Karpas-422 (cell line): ENCODE measurements at places on chromosomes 5 and 9.

GRCh38 chr5:141527426-141527825, 38.5 kb downstream of the PCDHGC5 start:
- H3K27ac ChIP-seq = peak overlapping the region; percentile 100
- H3K27me3 ChIP-seq = no peaks in the 10 kb centered on the region
- DNase-seq = no peak
- H3K4me3 ChIP-seq = peak overlapping the region; percentile 62; the same call in 1 of the 2 replicates
- H3K36me3 ChIP-seq = peaks cover 50% of the 10 kb centered on the region

GRCh38 chr5:65327582-65327981, 154.1 kb downstream of the ADAMTS6 start:
- no peaks in the 10 kb centered on the region for H3K27me3 ChIP-seq
- H3K4me1 ChIP-seq = no peaks in the 10 kb centered on the region

DNA sequence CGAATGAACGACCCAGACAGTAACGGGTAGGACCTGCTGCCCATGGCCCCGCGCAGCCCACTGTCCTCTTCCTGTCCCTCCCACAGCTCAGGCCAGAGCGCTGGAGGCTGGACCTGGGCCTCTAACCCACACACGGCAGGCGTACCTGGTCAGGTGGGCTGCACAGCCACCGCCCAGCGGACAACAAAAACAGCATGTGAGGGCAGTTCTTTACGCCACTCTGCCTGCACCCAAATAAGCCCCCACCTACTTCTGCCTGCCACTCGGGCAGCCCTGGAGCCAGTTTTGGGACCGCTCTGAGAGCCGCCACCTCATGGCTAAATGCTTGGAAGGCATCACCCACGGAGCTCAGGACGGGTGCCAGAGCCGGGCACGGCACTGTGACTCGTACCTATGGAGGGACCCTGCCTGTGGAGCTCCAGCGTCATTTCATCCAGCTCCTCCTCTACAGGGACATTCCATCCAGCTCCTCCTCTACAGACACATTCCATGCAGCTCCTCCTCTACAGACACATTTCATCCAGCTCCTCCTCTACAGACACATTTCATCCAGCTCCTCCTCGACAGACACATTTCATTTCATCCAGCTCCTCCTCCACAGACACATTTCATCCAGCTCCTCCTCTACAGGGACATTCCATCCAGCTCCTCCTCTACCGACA, 18.9 kb downstream of the CLPTM1L start:
- H3K27me3 ChIP-seq = no peaks in the 10 kb centered on the region
- no peaks in the 10 kb centered on the region for H3K4me1 ChIP-seq
- no peak overlapping the region for H3K4me3 ChIP-seq
- no peak for DNase-seq

GRCh38 chr5:9733486-9733885, 103.3 kb upstream of the TAS2R1 start:
- no peaks in the 10 kb centered on the region for H3K4me1 ChIP-seq
- no peak overlapping the region for H3K4me3 ChIP-seq
- DNase-seq = no peak
- H3K36me3 ChIP-seq = no peaks in the 10 kb centered on the region

GRCh38 chr5:79850316-79850822, 140.7 kb downstream of the MTX3 start:
- no peak overlapping the region for H3K27ac ChIP-seq
- no peaks in the 10 kb centered on the region for H3K27me3 ChIP-seq
- DNase-seq = no peak

- no peaks in the 10 kb centered on the region for H3K36me3 ChIP-seq
- H3K4me1 ChIP-seq = peaks cover 9% of the 10 kb centered on the region
- H3K27ac ChIP-seq = no peak overlapping the region
Observed at GRCh38 chr9:124188331-124189110, 69.2 kb upstream of the NEK6 start.

DNA sequence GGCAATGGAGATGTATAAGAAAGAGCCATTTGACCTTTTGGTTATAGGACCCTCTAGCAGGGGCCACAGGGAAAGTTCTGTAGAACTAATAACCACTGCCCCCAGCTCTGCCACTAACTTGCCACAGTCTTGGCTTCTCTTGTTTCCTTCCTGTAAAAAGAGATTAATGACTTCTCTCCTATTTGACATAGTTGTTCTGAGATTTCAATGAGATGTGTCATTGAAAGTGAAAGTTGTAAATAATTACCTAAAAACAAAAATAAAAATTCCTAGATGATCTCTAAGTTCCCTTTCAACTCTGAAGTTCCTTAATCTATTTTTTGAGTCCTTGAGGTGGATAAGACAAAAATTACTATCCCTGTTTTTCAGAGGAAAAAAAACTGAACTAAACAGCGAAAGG, 1.4 kb upstream of the KIF12 start:
- no peaks in the 10 kb centered on the region for H3K4me1 ChIP-seq
- no peaks in the 10 kb centered on the region for H3K36me3 ChIP-seq
- no peaks in the 10 kb centered on the region for H3K27me3 ChIP-seq
- no peak overlapping the region for H3K27ac ChIP-seq

GRCh38 chr5:55176176-55176818, 3.3 kb upstream of the CDC20B start:
- no peaks in the 10 kb centered on the region for H3K27me3 ChIP-seq
- H3K4me1 ChIP-seq = peaks cover 46% of the 10 kb centered on the region
- no peak overlapping the region for H3K27ac ChIP-seq
- H3K36me3 ChIP-seq = no peaks in the 10 kb centered on the region

DNA sequence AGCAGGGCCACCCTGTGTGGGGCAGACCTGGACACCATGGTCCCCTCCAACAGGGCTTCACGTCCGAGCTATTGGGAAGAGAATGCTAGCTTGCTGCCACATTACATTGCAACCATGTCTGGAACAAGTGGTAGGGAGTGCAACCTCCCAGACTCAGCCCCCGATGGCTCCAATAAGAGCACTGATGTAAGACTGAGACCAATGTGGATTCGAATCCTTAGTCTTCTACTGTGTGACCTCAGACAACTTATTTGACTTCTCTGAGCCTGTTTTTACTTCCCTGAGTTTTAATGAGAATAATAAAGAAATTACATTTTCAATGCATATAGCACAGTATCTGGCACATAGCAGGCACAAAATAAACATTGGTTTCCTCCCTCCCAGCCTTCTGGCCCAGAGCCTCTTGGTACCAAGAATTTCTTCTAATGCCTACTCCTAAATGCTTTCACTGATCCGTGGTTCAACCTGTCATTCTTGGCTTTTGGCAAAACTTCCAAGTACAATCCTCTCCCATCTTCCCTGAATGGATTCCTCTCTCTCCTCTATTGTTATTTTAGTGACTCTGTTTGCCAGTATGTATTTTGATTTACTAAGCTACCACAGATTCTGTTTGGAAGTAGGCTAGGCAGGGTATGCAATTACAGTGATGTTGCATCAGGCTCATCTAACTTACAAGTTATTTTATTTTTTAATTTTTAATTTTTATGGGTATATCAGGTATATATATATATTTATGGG, 34.6 kb upstream of the COL15A1 start:
- no peaks in the 10 kb centered on the region for H3K27me3 ChIP-seq
- no peak for DNase-seq
- no peaks in the 10 kb centered on the region for H3K36me3 ChIP-seq

- no peaks in the 10 kb centered on the region for H3K27me3 ChIP-seq
- peaks cover 44% of the 10 kb centered on the region for H3K4me1 ChIP-seq
- peaks cover 5% of the 10 kb centered on the region; the same call in 1 of the 2 replicates for H3K36me3 ChIP-seq
- H3K27ac ChIP-seq = no peak overlapping the region
Observed at GRCh38 chr5:110738503-110738811, 350 bp upstream of the SLC25A46 start.

- H3K4me3 ChIP-seq = no peak overlapping the region
- no peaks in the 10 kb centered on the region for H3K27me3 ChIP-seq
- no peaks in the 10 kb centered on the region for H3K4me1 ChIP-seq
- DNase-seq = no peak
- H3K27ac ChIP-seq = no peak overlapping the region
Observed at GRCh38 chr5:79973996-79974395, 17.1 kb downstream of the MTX3 start.

GRCh38 chr5:96881511-96882115, 5.3 kb downstream of the ERAP2 start:
- H3K4me3 ChIP-seq = peak overlapping the region; percentile 15; the same call in 1 of the 2 replicates
- no peak for DNase-seq
- no peaks in the 10 kb centered on the region for H3K27me3 ChIP-seq
- peaks cover 85% of the 10 kb centered on the region for H3K4me1 ChIP-seq
- H3K36me3 ChIP-seq = peaks cover 32% of the 10 kb centered on the region
- H3K27ac ChIP-seq = peak overlapping the region; percentile 62

- no peaks in the 10 kb centered on the region for H3K4me1 ChIP-seq
- DNase-seq = no peak
- no peaks in the 10 kb centered on the region for H3K36me3 ChIP-seq
- H3K4me3 ChIP-seq = no peak overlapping the region
- no peaks in the 10 kb centered on the region for H3K27me3 ChIP-seq
- H3K27ac ChIP-seq = no peak overlapping the region
Observed at GRCh38 chr5:95384485-95385213, 6.5 kb upstream of the FAM81B start.

- H3K4me3 ChIP-seq = no peak overlapping the region
- no peaks in the 10 kb centered on the region for H3K36me3 ChIP-seq
- no peaks in the 10 kb centered on the region for H3K27me3 ChIP-seq
- peak; percentile 34 for DNase-seq
Observed at GRCh38 chr5:169142264-169142970, 158.5 kb downstream of the SLIT3 start.

GRCh38 chr5:124162767-124163532, 583.5 kb downstream of the ZNF608 start:
- no peaks in the 10 kb centered on the region for H3K27me3 ChIP-seq

GRCh38 chr5:14223372-14223771, 80.2 kb downstream of the TRIO start:
- no peak overlapping the region for H3K27ac ChIP-seq
- no peaks in the 10 kb centered on the region for H3K4me1 ChIP-seq
- no peak for DNase-seq
- no peaks in the 10 kb centered on the region for H3K27me3 ChIP-seq

GRCh38 chr5:149030392-149030791, 32.5 kb downstream of the SH3TC2 start:
- no peak overlapping the region for H3K27ac ChIP-seq
- H3K36me3 ChIP-seq = no peaks in the 10 kb centered on the region
- no peak overlapping the region for H3K4me3 ChIP-seq
- no peaks in the 10 kb centered on the region for H3K27me3 ChIP-seq
- no peak for DNase-seq
- peaks cover 4% of the 10 kb centered on the region for H3K4me1 ChIP-seq

DNA sequence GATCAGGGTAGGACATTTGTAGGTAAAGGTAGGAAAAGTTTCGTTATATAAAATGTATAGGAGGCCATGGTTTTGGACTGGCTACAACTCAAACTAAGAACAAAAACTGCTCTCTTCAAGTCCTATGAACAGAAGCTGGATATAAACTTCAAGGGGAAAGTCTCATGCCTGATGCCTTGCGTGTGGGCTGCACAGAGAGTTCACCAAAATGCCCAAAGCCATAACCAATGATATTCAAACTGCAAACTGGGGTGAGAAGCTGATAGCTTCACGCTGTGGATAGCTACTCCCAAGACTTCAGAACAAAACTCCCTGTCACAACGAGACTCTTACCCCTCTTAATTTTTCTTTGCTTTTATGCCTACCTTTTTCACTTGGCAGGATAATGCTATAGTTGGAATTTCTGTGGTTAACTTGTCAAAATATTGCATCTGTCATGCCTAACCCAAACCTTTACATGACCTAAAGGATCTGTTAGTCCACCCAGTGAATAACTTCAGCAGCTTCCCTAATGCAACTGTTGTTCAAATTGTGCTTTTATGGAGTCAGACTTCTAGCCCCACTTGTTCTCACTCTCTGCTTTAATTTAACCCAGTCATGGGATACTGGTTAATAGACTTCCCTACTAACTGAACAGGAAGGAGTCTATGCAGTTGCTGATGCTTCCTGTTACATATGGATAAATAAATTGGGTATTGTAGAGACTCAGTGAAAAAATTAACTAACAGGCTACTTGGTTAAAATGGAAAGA, 71.9 kb downstream of the SFXN1 start:
- H3K27me3 ChIP-seq = no peaks in the 10 kb centered on the region
- H3K27ac ChIP-seq = no peak overlapping the region
- H3K4me3 ChIP-seq = no peak overlapping the region
- peak; percentile 33 for DNase-seq

DNA sequence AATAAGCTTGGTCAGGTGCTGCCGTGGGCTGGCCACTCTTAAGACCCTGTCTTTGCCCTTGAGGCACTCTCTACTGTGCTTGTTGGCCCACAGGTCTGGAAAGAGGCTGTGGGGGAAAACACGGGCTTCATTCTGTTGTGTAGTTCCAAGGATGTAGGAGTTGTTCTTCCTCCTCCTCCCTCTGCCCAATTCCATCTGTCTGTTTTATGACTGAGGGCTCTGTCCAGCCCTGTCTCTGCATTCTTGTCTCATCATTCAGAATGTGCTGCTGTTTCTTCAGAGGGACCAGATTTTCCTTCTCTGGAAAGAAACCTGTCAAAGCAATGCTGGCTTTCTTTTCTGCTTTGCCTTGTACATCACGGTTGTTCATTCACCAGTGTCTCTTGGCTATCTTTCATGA, 84.1 kb downstream of the MAP1B start:
- no peaks in the 10 kb centered on the region for H3K27me3 ChIP-seq
- H3K27ac ChIP-seq = no peak overlapping the region
- DNase-seq = no peak
- no peak overlapping the region for H3K4me3 ChIP-seq
- H3K4me1 ChIP-seq = peaks cover 22% of the 10 kb centered on the region

DNA sequence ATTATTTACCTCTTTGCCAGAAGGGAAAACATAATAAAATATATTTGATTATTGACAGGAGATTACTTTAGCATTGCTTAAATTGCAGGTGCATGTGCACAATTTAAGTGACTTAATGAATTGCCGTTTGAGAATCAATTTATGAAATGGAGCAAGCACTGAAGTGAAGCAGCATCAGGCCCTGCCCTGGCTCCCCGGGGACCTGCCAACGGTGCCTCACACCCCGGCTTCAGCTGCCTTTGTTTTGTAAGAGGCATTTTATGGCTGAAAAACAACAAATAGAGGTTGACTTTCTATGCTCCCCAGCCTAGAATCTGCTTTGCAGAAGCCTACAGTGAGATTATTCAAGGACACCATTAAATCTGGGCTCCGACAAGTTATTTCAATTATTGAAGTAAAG, 359.1 kb upstream of the IRX4 start:
- H3K4me3 ChIP-seq = no peak overlapping the region
- H3K27me3 ChIP-seq = no peaks in the 10 kb centered on the region
- DNase-seq = no peak
- H3K36me3 ChIP-seq = no peaks in the 10 kb centered on the region
- H3K4me1 ChIP-seq = no peaks in the 10 kb centered on the region
- no peak overlapping the region for H3K27ac ChIP-seq

DNA sequence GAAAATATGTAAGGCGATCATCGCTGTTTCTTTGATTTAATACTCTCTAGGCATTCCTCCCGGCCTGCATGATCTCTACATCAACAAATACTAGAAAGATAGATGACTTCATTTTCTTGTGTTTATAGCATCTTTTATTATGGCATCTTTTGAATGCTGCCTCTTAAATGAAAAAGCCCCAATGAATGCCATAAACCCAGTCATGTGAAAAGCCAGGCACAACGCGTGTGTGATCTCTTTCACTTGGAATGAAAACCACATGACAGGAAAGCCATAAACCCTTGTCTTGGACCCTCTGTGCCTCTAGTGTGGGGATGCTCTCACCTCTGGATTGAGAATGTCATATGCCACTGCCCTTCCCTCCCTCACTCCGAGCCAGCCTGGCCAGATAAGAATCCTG, 476.2 kb downstream of the SEMA5A start:
- H3K4me3 ChIP-seq = no peak overlapping the region
- DNase-seq = no peak
- H3K36me3 ChIP-seq = no peaks in the 10 kb centered on the region
- no peaks in the 10 kb centered on the region for H3K27me3 ChIP-seq
- no peaks in the 10 kb centered on the region for H3K4me1 ChIP-seq

- H3K4me1 ChIP-seq = peaks cover 41% of the 10 kb centered on the region
- no peaks in the 10 kb centered on the region for H3K36me3 ChIP-seq
- H3K27me3 ChIP-seq = no peaks in the 10 kb centered on the region
- DNase-seq = peak; percentile 90
- peak overlapping the region; percentile 89 for H3K27ac ChIP-seq
Observed at GRCh38 chr5:43007911-43008362, 32.2 kb downstream of the ANXA2R start.
